Muscle of leg (tissue), 16 donors: ENCODE measurements at places on chromosomes 4 and X.
A peak's percentile ranks its signal among the peaks of the same experiment; 100 is the strongest.

- no peak for DNase-seq
These were observed 96.8 kb upstream of the GRIA3 start for GRCh38 chrX:123087326-123087725.

- DNase-seq, result no peak
These were observed 18.4 kb downstream of the GRIA3 start for GRCh38 chrX:123202523-123202922.

- no peak for DNase-seq
These were observed 3.6 kb upstream of the RNF175 start for GRCh38 chr4:153763404-153763803.

DNA sequence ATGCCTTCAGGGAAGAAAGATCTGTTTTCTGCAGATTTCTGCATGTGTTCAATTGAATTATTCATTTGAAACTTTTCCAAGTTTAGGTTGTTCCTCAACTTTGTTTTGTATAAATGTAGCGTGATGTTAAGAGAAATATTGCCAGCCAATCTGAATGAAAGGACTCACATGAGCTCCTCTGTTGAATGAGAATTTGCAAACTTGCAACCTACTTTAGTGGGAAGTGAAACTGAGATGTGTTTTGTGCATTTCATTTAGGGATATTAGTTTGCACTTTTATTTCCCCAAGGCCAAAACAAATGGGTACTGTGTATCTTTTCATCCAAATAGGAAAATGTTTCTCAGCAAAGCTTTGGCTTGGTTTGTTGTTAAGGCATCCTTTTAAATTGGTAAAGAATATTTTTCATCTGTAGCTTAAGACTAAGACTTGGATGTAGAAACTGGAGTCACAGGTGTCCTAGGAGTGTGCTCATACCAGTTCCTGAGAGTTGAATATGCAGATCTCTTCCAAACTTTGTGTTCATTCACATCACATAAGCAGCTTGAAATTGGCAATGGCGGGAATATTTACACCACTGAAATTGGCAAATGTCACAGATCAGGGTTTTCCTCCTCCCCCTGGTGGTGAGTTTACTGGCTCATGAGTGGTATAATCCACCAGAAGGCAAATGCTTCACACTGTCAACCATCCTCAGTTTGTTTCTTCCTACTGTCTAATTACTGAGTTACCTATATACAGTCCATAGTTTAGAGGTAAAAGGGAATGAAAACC lies 193.6 kb upstream of the BANK1 start:
- peak; percentile 57 for DNase-seq

DNA sequence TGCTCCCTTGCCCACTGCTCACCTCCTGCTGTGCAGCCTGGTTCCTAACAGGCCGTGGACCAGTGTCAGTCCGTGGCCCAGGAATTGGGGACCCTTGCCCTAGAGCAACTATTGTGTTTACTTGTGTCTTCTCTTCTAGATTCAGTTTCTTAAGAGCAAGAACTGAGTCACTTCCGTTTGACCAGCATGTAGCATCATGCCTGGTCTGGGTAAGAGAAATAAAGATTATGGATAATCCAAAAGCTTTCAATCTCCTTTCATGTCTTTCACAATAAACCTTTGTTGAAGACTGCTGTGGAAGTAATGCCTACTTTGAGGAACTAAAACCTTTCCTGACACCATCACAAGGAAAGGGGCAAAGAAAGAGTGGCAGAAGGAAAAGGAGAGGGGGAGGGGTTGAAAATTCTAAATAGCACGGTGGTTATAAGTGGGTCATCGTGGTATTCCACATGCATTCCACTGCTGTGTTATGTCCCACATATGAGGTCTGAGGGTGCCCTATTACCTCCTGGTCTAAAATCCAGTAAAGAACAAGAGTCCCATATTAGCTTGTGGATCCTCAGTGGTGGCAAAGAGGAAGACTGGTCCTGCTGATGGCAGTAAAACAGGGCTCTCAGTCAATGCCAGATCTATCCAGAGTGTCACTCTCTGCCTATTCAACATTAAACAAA lies 133.4 kb downstream of the RASL11B start:
- DNase-seq, result no peak

- no peak for DNase-seq
These were observed 28.5 kb upstream of the FGF5 start for GRCh38 chr4:80237992-80238391.

- DNase-seq, result no peak
These were observed 195.3 kb downstream of the QDPR start for GRCh38 chr4:17316566-17316965.
